Activated naive CD4-positive, alpha-beta T cell (primary cell): ENCODE measurements at places on chromosomes 4 and X.

- no peak for DNase-seq
Observed at GRCh38 chr4:174324725-174325124, 41.0 kb downstream of the CEP44 start.

GRCh38 chr4:88706574-88706973 lies 8.9 kb upstream of the NAP1L5 start:
- no peak for DNase-seq

GRCh38 chr4:53380221-53380620 lies 2.8 kb downstream of the FIP1L1 start:
- no peak for DNase-seq

- no peak for DNase-seq
Observed at GRCh38 chr4:74635490-74636123, 158.7 kb downstream of the BTC start.

- DNase-seq, result no peak
Observed at GRCh38 chrX:68345025-68345424, 88.3 kb downstream of the OPHN1 start.

GRCh38 chr4:113776679-113777078 lies 15.1 kb upstream of the CAMK2D start:
- DNase-seq, result no peak

DNA sequence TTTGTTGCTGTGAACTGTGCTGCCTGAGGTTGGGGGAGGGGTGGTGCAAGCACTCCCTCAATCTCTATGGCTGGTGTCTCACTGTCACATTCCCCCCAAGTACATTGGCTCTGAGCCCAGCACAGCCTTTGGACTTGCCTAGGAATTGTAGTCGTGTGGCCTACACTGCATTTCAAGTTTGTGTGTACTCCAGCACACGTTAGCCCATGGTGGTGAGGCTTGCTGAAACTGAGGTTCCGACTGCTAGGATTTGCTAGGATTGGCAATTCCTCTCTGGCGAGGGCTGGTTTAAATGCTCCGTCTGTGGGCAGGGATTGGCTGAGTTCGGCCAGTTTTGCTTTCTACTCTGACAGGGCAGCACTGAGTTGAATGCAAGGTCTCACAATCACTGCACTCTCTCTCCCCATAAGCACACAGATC lies 121.7 kb upstream of the CXXC4 start:
- no peak for DNase-seq

GRCh38 chr4:185945252-185945651 lies 123.7 kb upstream of the TLR3 start:
- DNase-seq, result no peak

GRCh38 chr4:113560579-113560978 lies 201.0 kb downstream of the CAMK2D start:
- no peak for DNase-seq

DNA sequence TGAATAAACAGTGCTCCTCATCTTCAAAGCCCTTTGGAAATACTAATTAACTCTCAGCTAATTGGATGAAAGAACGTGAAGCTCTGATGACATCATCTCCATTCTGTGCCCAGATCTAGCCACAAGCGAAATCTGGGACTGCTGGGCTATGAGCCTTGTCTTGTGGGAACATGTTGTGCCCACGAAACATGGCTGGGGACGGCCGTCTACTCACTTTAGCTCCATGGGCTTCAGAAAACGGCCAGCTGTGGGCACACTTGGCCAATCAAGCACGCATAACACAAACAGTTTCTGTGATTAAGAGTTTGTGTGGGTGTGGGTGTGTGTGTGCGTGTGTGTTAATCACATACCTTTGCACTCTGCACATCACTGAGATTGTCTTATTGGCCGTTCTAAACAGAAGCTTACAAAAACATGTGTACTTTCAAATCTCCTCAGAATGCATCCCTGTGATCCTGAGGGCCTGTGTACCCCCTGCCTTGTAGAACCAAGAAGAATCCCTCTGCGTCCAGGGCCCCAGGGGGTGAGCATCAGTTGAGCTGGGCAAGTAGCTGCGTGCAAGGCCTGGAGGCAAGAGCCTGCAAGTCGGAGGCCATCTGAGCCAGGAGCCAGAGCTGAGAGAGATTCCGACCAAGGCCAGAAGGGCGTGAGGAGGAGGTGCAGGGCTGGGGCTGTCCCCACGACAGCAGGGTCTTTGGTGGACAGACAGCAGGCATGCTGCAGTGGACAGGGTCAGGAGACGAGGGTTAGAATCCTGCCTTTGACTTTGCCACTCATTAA lies 18.7 kb upstream of the ZNF185 start:
- no peak for DNase-seq

- DNase-seq, result no peak
Observed at GRCh38 chr4:87354168-87355102, 31.8 kb upstream of the HSD17B13 start.

- DNase-seq, result no peak
Observed at GRCh38 chr4:154492288-154492687, 689 bp upstream of the DCHS2 start.

GRCh38 chrX:104112326-104112951 lies at the start of gene ZCCHC18:
Gene ZCCHC18 (plus strand): TSS chrX:104112523. CDS start chrX:104114112, 1,589 bp downstream.
- no peak for DNase-seq

GRCh38 chr4:41939016-41939626 lies 3.9 kb downstream of the TMEM33 start:
- DNase-seq, result no peak

DNA sequence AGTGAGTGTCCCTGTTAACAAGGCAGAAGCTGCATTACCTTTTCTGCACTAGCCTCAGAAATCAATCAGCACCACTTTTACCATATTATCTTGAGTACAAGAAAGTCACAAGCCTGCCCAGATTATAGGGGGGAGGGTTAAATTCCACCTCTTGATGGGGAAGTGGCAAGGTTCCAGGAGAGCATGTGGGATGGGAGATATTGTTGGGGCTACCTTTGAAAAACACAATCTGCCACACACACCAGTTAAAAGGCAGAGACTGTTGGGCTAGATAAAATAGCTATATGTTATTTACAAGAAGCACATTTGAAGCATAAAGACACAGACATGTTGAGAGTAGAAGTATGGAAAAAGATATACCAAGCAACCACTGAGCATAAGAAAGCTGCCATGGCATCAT lies 6.6 kb upstream of the AVPR2 start:
- DNase-seq, result no peak

- no peak for DNase-seq
Observed at GRCh38 chr4:114087596-114088230, 108.3 kb upstream of the ARSJ start.

DNA sequence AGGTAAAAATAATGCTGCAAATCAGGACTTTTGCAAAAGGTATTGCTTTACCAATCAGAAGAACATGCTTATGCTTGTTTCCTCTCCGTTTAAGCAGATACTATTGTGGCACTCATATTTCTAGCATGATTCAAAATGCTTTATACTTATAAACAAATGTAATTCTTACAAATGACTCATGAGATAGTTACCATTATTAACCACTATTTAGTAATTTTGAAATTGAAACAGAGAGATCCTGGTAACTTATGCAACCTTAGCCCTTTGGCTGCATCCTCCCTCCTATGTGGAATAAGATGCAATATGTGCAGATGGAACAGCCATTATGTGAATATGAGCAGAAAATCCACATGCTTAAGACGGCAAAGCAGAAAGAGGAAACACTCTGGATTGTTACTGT lies 164.7 kb downstream of the PCDH18 start:
- no peak for DNase-seq

DNA sequence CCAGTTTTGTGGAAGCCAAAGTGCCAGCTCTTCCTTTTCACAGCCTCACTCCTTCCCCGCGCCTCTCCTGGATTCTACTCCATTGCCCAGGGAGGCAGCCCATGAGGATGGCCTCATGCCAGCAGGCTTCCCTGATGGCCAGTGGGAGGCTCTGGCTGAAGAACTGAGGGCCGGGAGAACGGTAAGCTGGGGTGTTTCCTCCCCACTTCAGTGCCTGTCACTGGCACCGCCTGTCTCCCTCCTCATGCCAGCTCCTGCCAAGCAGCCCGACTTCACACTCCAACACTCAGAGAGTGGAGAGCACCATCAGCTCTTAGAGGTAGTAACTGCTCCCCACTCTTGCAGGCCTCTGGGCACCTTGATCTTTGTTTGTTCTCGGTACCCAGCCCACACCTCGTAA lies 46.9 kb upstream of the STIM2 start:
- DNase-seq, result no peak

DNA sequence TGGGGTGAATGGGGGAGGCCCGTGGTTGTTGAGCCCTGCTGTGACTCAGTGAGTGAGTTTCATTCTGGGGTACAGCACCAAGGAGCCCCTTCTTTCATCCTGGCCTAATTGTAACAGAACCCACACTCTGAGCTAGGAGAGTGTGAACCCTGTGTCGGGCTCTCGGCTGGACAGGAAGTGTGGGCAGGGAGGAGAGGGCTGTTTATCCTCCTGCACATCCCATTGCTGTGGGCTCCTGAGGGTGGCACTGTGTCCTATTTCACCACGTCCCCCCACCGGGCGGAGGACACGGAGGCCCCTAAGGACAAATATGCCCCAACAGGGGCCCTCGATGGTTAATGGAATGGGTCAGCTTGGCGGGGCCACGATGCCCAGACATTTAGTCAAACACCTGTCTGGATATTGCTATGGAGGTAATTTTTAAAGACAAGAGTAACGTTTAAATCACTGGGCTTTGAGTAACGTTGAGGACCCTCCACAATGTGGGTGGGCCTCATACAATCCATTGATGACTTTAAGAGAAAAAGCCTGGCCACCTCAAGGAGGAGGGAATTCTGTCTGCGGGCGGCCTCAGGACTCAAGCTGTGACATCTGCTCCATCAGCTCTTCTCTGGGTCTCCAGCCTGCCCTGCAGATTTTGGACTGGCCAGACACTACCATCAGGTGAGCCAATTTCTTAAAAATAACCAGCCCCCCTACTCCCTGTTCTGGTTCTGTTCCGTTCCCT lies 46.1 kb upstream of the SORCS2 start:
- no peak for DNase-seq

- no peak for DNase-seq
Observed at GRCh38 chr4:190017357-190018200, 9.5 kb downstream of the FRG2 start.

- no peak for DNase-seq
Observed at GRCh38 chr4:74308215-74308614, at the start of gene EPGN. Gene EPGN (plus strand): TSS chr4:74308470. CDS start chr4:74308534, 64 bp downstream.

GRCh38 chr4:56215901-56216300 lies 171.4 kb downstream of the AASDH start:
- DNase-seq, result no peak

- no peak for DNase-seq
Observed at GRCh38 chr4:88780389-88780788, 82.8 kb upstream of the NAP1L5 start.

DNA sequence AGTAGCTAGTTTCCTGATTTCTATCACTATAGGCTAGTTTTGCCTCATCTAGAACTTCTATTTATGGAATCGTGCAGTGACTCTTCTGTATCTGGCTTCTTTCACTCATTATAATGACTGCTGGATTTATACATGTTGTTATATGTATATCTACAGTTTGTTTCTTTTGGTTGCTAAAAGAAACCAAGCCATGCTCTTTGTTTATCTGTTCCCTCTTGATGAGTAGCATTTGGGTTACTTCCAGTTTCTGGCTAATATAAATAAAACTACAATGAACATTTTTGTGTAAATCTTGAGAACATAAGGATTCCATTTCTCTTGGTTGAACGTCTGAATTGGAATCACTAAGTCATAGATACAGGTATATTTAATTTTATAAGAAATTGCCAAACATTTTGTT lies 73.9 kb downstream of the ARHGAP24 start:
- DNase-seq, result no peak

GRCh38 chr4:138522366-138522765 lies 280.2 kb upstream of the SLC7A11 start:
- DNase-seq, result no peak

DNA sequence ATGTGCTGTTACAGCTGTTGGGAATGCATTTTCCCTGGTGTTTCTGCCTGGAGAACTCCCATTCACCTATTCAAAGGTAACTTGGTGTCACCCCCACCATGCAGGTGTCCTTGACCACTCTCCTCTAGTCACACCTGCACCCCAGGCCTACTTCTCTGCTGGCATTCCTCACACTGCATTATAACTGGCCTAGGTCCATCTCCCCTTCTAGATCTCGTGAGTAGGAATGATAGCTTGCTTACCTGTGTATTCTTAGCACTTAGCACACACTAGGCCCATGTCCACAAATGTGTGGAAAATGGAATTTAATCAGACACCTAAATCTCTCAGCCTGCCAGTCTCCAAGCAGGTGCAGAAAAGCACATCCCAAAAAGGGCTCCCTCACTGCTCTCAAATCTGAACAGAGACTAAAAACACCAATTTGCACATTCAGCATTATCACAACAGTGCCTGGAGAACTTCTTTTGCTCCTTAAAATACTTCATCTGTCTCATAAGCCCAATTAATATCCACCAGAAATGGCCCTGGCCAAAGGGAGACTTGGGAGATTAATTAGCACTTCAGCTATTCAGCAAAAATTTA lies 18.3 kb downstream of the SCD5 start:
- no peak for DNase-seq

GRCh38 chrX:43604753-43605152 lies 51.3 kb upstream of the MAOA start:
- DNase-seq, result no peak

- DNase-seq, result no peak
Observed at GRCh38 chr4:10470505-10470904, 13.3 kb upstream of the ZNF518B start.

- no peak for DNase-seq
Observed at GRCh38 chrX:10922159-10922558, 189.0 kb upstream of the HCCS start.

GRCh38 chr4:48033825-48034413 lies 17.3 kb downstream of the NIPAL1 start:
- DNase-seq, result no peak

- DNase-seq, result no peak
Observed at GRCh38 chr4:40055511-40055862, 1.2 kb upstream of the N4BP2 start.

DNA sequence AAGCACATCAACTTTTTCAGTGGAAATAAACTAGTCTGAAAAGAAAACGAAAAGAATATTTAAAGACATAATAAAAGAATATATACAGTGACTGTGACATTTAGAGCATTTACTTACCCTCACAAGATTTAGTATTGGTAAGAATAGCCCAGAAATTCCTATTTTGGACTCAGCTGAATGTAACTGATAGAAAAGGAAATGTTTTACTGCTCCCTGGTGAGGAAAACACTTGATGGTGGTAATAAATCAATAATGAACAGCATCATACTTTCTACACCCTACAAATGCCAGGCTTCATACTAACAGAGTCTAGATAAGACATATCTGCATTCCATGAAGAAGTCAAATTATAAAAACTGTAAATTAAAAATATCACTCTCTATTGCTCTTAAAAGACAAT lies 753.5 kb upstream of the PCDH10 start:
- DNase-seq, result no peak

DNA sequence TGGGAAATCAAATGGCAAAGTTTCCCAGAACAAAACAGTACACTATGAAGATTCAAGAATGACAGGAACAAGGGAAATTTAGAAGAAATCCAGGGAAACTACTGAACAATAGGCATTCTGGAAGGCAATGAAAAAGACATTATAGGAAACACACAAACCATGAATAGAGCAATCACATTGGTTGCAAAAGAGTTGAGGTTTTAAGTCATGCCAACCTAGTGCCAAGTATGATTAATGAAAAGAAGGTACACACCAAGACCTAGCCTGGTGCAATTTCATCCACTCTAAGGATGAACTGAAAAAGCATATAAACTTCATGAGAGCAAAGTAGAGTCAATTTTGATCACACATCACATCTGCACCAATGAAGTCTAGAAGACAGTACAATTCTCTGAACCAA lies 326.9 kb downstream of the PDHA2 start:
- DNase-seq, result no peak
